ENCODE measurements at places on chromosomes 1 and 21. TPM values are rescaled to one million over a fixed set of nuclear protein-coding genes. Genes with fewer than 3 reads are reported as not detected.

DNA sequence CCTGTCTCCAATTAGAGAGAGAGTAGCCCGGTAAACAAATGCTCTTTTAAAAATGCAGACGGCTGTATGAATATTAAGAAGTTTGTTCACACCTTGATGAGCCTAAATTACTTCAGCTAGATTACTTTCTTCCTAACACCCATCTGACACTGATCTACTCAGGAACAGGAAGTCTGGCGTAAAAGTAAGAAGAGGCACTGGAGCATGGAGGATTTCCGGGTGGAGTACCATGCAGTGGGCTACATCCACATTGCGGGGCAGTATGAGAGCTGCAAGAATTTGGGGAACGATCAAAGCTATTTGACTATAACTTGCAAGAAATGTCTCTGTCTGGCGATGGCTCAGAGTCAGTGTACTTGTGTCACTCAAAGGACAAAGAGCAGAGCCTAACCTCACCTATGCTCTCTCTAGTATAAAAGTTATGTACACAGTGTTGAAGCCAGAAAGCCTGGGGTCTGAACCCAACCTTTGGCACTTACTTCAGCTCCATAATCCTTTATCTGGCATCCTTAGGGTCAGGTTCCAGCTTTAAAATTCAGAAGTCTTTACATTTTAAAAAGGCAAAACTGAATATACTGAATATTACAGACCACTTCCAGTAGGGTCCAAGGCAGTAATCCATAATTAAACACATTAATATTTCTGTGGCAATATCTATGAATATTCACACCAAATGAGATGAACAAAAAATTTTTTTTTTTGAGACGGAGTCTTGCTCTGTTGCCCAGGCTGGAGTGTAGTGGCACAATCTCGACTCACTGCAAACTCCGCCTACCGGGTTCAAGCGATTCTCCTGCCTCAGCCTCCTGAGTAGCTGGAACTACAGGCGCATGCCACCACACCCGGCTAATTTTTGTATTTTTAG, 7.9 kb upstream of the GNPAT start:
- no peak overlapping the region for H3K27ac ChIP-seq
- no peaks in the 10 kb centered on the region for H3K36me3 ChIP-seq
- no peaks in the 10 kb centered on the region for H3K4me1 ChIP-seq
- H3K27me3 ChIP-seq = no peaks in the 10 kb centered on the region

GRCh38 chr1:111653709-111654108, 34.1 kb downstream of the RAP1A start:
- H3K4me1 ChIP-seq = peaks cover 4% of the 10 kb centered on the region
- no peaks in the 10 kb centered on the region for H3K27me3 ChIP-seq
- no peaks in the 10 kb centered on the region for H3K36me3 ChIP-seq
- no peak for DNase-seq

HNRNPCL4 gene
- total RNA-seq = not detected

GRCh38 chr1:6646499-6647148, 22.0 kb downstream of the THAP3 start:
- H3K27ac ChIP-seq = no peak overlapping the region
- H3K4me3 ChIP-seq = no peak overlapping the region
- H3K27me3 ChIP-seq = no peaks in the 10 kb centered on the region
- no peaks in the 10 kb centered on the region for H3K36me3 ChIP-seq

SYT6 gene
- total RNA-seq = 0.29 TPM

LCE1C gene
- total RNA-seq = not detected

FCER1A gene
- total RNA-seq = not detected

DNA sequence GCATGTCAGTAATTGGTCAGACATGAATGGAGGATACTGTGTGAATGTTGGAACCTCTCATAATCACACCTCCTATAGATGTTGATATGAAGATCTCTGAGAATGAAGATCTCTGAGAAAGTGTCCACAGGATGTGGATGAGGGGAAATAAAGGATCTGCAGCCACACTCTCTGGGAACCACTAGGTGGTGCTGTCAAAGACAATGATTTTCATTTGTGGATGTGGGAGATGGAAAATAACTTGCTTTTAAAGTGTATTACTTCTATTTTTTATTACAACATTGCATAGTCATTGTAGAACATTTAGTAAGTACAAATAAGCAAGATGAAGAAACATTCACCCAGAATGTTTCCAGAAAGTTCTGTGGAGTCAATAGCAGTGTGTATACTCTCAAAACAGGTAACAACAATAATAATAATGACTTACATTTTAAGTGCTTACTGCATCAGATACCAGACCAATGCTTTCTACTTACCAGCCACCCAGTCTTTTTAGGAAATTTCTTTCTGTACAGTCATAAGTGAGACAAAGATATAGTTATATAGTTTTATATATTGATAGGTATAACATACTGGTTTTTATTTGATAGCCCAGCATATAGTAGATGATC, 128.2 kb downstream of the ATG4C start:
- no peaks in the 10 kb centered on the region for H3K4me1 ChIP-seq
- DNase-seq = no peak
- no peaks in the 10 kb centered on the region for H3K27me3 ChIP-seq

DNA sequence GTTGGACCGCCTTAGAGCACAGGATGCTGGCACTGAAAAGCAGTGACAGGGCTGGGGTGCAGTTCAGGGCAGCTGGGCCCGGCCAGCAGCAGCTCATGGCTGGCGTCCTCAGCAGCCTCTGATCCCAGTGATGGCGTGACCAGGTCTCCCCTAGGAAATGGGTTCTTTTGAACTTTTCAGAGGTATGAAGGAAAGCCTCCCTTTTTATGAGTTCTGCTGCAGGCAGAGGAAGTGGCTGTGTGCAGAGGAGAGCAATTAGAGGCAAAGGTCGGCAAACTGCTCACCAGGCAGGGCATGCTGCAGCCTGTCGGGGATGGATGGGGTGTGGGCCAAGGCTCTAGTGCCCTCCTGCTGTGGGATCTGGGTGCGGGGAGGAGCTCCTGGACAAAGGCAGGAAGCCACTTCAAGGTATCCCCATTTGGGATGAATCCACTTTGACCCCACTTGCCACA, 45.6 kb upstream of the RAB4A start:
- no peak for DNase-seq
- no peak overlapping the region for H3K4me3 ChIP-seq
- H3K4me1 ChIP-seq = no peaks in the 10 kb centered on the region
- H3K36me3 ChIP-seq = no peaks in the 10 kb centered on the region
- H3K27me3 ChIP-seq = no peaks in the 10 kb centered on the region

DNA sequence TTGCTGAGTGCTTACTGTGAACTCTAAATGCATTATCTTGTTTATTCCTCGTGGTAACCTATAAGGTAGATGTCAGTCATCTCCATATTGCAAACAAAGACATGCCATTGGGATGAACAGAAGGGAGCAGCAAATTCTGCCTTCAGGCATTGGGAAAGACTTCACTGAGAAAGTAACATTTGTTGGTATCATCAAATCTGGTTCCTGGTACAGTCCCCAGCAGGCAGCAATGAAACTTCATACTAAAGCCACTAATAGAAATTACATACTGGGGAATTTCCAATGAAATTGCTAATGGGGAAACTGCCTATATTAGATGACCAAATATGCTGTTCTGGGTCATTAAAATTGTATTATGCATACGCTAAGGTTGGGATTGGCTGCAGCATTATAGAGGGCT, 47.3 kb upstream of the ST6GALNAC5 start:
- H3K27ac ChIP-seq = no peak overlapping the region
- H3K36me3 ChIP-seq = no peaks in the 10 kb centered on the region
- no peak for DNase-seq
- no peaks in the 10 kb centered on the region for H3K4me1 ChIP-seq
- no peaks in the 10 kb centered on the region for H3K27me3 ChIP-seq

DNA sequence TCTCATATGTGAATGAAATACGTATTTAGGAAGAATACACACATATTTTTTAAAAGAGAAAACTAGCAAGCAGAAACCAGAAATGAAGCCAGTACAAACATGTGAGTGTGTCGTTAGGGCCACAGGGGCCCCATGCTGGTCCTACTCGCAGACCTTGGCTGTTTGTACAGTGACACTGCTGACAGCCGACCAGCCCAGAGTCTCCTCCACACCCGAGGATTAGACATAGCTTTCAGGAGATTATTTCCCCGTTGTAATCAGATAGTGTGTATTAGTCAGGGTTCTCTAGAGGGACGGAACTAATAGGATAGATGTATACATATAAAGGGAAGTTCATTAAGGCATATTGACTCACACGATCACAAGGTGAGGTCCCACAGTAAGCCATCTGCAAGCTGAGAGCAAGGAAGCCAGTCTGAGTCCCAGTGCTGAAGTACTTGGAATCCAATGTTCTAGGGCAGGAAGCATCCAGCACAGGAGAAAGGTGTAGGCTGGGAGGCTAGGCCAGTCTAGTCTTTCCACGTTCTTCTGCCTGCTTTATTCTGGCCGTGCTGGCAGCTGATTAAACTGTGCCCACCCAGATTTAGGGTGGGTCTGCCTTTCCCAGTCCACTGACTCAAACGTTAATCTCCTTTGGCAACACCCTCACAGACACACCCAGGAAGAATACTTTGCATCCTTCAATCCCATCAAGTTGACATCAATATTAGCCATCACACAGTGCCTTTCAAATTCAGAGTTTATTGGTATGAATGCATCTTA, 51.2 kb downstream of the DIP2A start:
- no peaks in the 10 kb centered on the region for H3K36me3 ChIP-seq
- H3K4me3 ChIP-seq = no peak overlapping the region
- no peak for DNase-seq

PRDX6 gene
- total RNA-seq = 218 TPM

MIXL1 gene
- total RNA-seq = not detected

DNA sequence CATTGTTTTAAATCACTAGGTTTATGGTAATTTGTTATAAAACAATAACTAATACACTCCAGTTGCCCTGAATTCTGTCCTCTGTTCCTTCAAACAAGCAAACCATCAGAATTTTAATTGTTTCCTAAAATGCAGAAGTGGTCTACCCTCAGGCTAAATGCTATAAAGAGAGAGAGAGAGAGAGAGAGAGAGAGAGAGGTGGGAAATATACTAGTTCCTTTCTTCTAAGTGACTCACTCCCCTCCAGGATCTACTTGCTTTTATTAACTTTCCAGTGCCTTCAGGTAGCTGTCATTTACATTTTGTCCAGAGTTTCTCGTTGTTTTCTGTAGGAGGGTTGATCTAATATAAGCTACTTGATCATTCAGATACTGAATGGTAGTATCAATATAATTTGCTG, 26.4 kb downstream of the LRRC53 start:
- H3K4me3 ChIP-seq = no peak overlapping the region
- no peaks in the 10 kb centered on the region for H3K27me3 ChIP-seq
- no peak overlapping the region for H3K27ac ChIP-seq
- no peaks in the 10 kb centered on the region for H3K4me1 ChIP-seq
- DNase-seq = no peak

DNA sequence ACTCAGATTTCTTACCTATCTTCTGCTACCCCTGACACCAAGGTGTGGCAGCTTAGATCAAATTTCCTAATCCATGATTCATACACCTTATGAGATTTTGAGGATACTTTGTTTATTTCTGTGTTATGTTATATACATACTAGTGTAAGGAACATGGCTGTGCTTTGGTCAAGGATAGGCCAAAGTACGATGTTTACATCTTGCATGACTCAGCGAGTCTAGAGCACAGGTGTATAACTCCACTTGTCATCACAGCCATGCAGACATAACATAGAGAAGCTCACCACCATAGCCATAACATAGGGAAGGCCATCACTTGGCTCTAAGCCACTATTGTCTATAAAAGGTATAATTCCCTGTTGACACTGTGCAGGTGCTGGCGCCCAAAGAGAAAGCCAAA, 61.2 kb downstream of the GBP6 start:
- H3K36me3 ChIP-seq = no peaks in the 10 kb centered on the region
- no peak for DNase-seq
- no peak overlapping the region for H3K4me3 ChIP-seq
- no peaks in the 10 kb centered on the region for H3K27me3 ChIP-seq
- no peak overlapping the region for H3K27ac ChIP-seq
- H3K4me1 ChIP-seq = no peaks in the 10 kb centered on the region

LIN28A gene
- not detected for total RNA-seq

DNA sequence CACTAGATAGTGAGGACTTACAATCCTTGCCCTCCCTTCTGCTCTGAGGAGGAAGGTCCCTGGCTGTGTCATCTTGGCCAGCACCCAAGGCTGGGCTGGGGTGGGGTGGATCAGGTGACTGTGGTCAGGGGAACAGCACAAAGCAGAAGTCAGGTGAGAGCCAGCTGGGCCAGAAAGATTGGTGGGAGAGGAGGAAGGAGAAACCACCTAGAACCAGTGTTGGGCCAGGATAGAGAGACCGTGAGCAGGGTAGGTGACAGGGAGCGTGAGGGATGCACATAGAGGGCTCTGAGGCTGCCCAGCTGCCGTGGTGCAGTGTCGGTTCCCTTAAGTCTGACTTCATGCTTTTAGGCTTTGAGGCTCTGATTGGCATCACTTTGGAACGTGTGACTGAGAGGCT, 22.7 kb downstream of the NCF2 start:
- H3K4me1 ChIP-seq = no peaks in the 10 kb centered on the region
- H3K36me3 ChIP-seq = no peaks in the 10 kb centered on the region
- H3K27me3 ChIP-seq = no peaks in the 10 kb centered on the region
- H3K4me3 ChIP-seq = no peak overlapping the region

- no peaks in the 10 kb centered on the region for H3K27me3 ChIP-seq
- DNase-seq = peak; percentile 40
- peak overlapping the region; percentile 90 for H3K27ac ChIP-seq
- H3K4me1 ChIP-seq = no peaks in the 10 kb centered on the region
- no peaks in the 10 kb centered on the region for H3K36me3 ChIP-seq
Measured at GRCh38 chr1:169155675-169156074, 49.2 kb downstream of the ATP1B1 start.

DNA sequence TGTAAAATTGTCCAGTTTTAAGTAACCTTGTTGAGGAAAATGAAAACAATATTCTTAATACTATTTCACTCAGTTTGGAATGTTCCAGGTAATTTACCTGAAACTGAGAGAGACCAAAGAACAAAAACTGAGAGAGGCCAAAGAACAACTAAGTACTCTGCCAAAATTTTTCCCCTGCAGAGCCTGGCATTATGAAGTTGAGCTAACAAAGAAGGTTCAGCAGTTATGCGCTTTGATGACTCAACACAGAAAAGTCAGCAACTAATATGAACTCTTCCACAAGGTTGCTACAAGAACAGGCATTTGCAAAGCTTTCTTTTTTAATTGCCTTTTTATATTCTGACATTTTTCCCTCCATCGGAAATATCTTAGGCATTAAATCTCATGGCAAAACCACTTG, 270.9 kb downstream of the CHRM3 start:
- DNase-seq = no peak
- no peaks in the 10 kb centered on the region for H3K27me3 ChIP-seq

DNA sequence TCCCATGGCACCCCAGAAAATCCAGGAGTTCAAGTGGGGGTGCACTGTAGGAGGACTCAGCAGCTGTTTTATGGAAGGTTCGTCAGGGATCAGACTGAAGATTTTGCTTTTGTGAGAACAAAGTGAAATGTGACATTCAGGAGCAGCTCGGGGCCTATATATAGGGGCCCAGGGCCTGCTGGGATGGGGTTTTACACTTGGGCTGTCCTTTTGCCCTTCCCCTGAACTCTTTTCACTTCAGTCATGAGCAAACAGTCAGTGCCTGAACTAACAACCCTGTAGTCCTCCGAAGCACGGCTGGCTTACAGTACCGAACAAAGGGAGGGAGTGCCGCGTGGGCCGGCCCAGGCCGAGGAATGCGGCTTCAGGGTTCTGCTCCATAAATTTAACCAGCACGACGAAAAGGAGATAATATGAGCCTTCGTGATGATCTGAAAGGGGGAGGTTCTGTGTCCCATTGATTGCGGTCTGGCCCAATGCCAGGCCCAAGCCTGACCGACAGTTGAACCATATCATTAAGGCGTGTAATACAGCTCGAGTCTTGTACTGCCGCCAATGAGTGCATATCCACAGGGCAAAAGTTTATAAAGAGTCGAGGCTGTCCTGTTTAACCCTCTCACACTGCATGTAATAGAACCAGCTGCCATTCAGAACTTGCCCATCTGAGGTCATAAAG, 139.9 kb downstream of the DHRS3 start:
- H3K27ac ChIP-seq = peak overlapping the region; percentile 76
- peak; percentile 79 for DNase-seq
- H3K4me3 ChIP-seq = no peak overlapping the region
- no peaks in the 10 kb centered on the region for H3K27me3 ChIP-seq
- H3K36me3 ChIP-seq = no peaks in the 10 kb centered on the region

All from uterus (tissue), 4 donors.